ENCODE measurements at places on chromosomes 12 and 14. TPM values are rescaled to one million over a fixed set of nuclear protein-coding genes. Genes with fewer than 3 reads are reported as not detected.

Gene TSPAN19
- not detected for total RNA-seq

Gene MYO1H
- total RNA-seq: not detected

Gene AMDHD1
- total RNA-seq: 0.54 TPM

GRCh38 chr14:69629225-69630127 lies 18.1 kb downstream of the SUSD6 start:
- H3K4me1 ChIP-seq: no peaks in the 10 kb centered on the region
- no peak for DNase-seq

DNA sequence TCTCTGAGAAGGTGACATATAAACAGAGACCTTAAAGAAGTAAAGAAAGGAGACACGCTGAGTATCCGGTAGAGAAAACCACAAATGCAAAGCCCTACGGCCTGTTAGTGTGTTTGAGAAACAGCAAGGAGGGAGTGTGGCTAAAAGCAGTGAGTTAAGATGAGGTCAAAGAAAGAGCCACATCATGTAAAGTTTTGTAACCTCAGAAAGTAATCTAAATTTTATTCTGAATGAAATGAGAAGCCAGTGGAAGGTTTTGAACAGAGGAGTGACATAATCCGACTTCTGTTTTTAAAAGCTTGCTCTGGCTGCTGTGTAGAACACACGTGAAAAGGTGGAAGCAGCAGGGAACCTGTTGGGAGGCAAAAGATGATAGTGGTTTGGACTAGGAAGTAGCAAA lies 32.6 kb downstream of the PPP2R5E start:
- H3K4me3 ChIP-seq: no peak overlapping the region
- no peak overlapping the region for H3K27ac ChIP-seq
- H3K4me1 ChIP-seq: peaks cover 3% of the 10 kb centered on the region
- no peaks in the 10 kb centered on the region for H3K36me3 ChIP-seq
- no peaks in the 10 kb centered on the region for H3K27me3 ChIP-seq

DNA sequence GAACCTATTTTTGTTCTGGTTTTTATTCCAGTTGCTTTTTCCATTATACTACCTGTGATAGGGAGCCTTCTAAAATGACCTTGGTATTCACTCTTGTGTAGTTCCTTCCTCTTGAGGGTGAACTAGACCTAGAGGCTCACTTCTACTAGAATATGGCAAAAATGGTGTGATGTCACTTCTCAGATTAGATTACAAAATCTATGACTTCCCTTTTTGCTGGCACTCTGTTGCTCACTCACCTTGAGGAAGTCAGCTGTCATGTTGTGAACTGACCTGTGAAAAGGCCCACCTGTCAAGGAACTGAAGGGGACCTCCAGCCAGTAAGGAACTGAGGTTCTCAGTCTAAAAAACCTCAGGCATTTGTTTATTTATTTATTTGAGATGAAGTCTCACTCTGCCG lies 5.7 kb downstream of the MIPOL1 start:
- no peaks in the 10 kb centered on the region for H3K36me3 ChIP-seq
- peaks cover 10% of the 10 kb centered on the region for H3K4me1 ChIP-seq
- no peak overlapping the region for H3K27ac ChIP-seq
- no peak for DNase-seq

Gene SIVA1
- total RNA-seq: 100 TPM

GRCh38 chr12:31491841-31492598 lies 98.9 kb downstream of the DENND5B start:
- H3K36me3 ChIP-seq: no peaks in the 10 kb centered on the region
- no peak overlapping the region for H3K4me3 ChIP-seq
- peak overlapping the region; percentile 82 for H3K27ac ChIP-seq
- peak; percentile 77 for DNase-seq

GRCh38 chr12:12916135-12916944 lies 25.0 kb downstream of the GPRC5A start:
- H3K27ac ChIP-seq: peak overlapping the region; percentile 78
- no peak overlapping the region for H3K4me3 ChIP-seq
- peaks cover 91% of the 10 kb centered on the region for H3K4me1 ChIP-seq
- H3K36me3 ChIP-seq: peaks cover 11% of the 10 kb centered on the region
- H3K27me3 ChIP-seq: no peaks in the 10 kb centered on the region

Gene PLEKHG7
- not detected for total RNA-seq

- no peaks in the 10 kb centered on the region for H3K4me1 ChIP-seq
- H3K4me3 ChIP-seq: no peak overlapping the region
- H3K27me3 ChIP-seq: no peaks in the 10 kb centered on the region
- no peaks in the 10 kb centered on the region for H3K36me3 ChIP-seq
- no peak for DNase-seq
Observed at GRCh38 chr14:40004871-40005500, 572.8 kb upstream of the FBXO33 start.

DNA sequence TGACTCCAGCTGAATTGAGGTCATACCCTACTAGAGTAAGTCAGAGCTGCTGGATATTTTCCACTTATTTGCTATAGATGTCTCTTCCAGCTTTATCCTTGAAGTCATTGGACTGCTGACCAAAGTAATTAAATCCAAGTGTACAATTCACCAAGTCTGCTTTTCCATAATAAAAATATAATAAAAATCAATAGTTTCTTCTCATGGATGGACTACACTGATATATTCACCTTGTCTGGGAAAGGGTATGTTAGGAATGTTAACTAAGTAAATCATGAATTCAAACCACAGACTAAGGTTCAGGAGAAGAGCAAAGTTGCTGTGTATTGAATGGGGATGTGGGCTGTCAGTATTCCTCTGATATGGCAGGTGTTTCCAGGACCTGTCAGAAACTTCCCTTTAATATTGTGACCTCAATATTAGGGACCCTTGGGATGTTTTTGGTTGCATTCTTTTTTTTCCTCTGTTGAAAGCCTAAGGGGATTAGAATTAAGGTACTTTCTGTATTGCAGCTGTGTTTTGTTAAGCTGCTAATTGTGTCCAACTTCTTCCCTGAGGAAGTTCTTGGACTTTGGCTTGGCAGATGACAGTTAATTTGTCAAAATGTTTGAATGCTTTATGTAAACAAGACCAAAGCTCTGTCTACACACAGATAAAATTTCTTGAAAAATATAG lies 284.0 kb downstream of the ATP23 start:
- no peaks in the 10 kb centered on the region for H3K36me3 ChIP-seq
- DNase-seq: no peak
- no peaks in the 10 kb centered on the region for H3K27me3 ChIP-seq
- no peaks in the 10 kb centered on the region for H3K4me1 ChIP-seq

DNA sequence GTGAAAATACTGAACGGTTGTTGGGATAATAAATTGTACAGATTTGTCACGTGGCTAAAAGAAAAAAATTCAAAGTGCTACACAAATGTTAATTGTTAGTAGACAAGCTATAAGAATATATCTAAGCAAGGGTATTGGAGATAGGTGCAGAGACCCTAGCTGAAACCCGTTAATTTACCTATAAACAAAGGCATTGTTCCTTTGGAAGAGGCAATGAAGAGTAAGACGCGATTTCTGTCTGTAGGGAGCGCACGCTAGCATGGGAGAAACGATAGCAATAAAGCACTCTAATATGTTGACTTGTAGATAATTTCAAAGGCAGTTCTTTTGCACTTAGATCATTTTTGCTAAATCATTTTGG lies 565 bp downstream of the CCDC77 start:
- H3K4me3 ChIP-seq: peak overlapping the region; percentile 95
- peaks cover 8% of the 10 kb centered on the region for H3K4me1 ChIP-seq
- no peaks in the 10 kb centered on the region for H3K27me3 ChIP-seq
- DNase-seq: no peak
- H3K36me3 ChIP-seq: peaks cover 5% of the 10 kb centered on the region

Gene KRT2
- total RNA-seq: 0.33 TPM

- H3K27me3 ChIP-seq: no peaks in the 10 kb centered on the region
- H3K4me1 ChIP-seq: peaks cover 7% of the 10 kb centered on the region
- H3K27ac ChIP-seq: no peak overlapping the region
Observed at GRCh38 chr12:89665556-89665955, 43.1 kb downstream of the ATP2B1 start.

Gene ACSS3
- 0.10 TPM for total RNA-seq

GRCh38 chr14:106691601-106692291 lies 1165.4 kb downstream of the TMEM121 start:
- H3K27me3 ChIP-seq: no peaks in the 10 kb centered on the region
- H3K4me1 ChIP-seq: no peaks in the 10 kb centered on the region
- peak; percentile 61 for DNase-seq
- H3K4me3 ChIP-seq: no peak overlapping the region

Gene DTX1
- 0.44 TPM for total RNA-seq

Gene SPTB
- 0.13 TPM for total RNA-seq

- no peak overlapping the region for H3K4me3 ChIP-seq
- H3K27ac ChIP-seq: no peak overlapping the region
- no peak for DNase-seq
- H3K36me3 ChIP-seq: peaks cover 16% of the 10 kb centered on the region
Observed at GRCh38 chr14:103488071-103488470, 34.6 kb downstream of the CKB start.

DNA sequence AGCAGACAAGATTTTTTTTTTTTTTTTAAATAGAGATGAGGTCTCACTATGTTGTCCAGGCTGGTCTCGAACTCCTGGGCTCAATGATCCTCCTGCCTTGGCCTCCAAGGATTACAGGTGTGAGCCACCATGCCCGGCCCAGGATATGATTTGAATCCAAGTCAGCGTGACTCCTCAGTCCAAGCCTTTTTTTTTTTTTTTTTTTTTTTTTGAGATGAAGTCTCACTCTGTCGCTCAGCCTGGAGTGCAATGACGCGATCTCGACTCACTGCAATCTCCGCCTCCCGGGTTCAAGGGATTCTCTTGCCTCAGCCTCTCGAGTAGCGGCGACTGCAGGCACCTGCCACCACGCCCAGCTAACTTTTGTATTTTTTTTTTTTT lies 6.9 kb downstream of the CABP1 start:
- peaks cover 8% of the 10 kb centered on the region for H3K27me3 ChIP-seq
- no peak overlapping the region for H3K4me3 ChIP-seq
- H3K27ac ChIP-seq: no peak overlapping the region

DNA sequence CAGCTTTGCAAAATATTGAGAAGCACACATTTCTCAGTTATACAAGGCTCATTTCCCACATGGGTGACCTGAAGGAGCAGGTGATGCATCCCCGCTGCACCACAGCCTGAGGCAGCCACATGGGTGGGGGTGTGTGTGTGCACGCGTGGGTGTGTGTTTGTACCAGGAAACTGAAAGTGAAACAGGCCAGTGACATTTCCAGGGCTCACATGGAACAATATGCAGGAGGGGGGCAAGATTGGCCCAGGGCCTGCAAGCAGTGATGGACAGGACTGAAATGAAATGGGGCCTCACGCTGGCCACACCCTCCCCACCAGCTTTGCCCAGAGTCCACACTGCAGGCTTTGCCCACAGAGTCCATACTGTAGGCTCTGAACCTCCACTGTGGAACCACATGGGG lies 154.2 kb upstream of the PARP11 start:
- no peaks in the 10 kb centered on the region for H3K4me1 ChIP-seq
- no peak overlapping the region for H3K27ac ChIP-seq
- H3K36me3 ChIP-seq: no peaks in the 10 kb centered on the region
- no peak overlapping the region for H3K4me3 ChIP-seq

- peaks cover 16% of the 10 kb centered on the region for H3K4me1 ChIP-seq
- DNase-seq: no peak
- H3K4me3 ChIP-seq: no peak overlapping the region
- no peaks in the 10 kb centered on the region for H3K36me3 ChIP-seq
- H3K27me3 ChIP-seq: no peaks in the 10 kb centered on the region
- peak overlapping the region; percentile 35 for H3K27ac ChIP-seq
Observed at GRCh38 chr12:26280869-26281268, 85.5 kb downstream of the SSPN start.

GRCh38 chr12:10289005-10289754 lies 18.5 kb upstream of the KLRD1 start:
- no peaks in the 10 kb centered on the region for H3K27me3 ChIP-seq
- no peak for DNase-seq
- no peaks in the 10 kb centered on the region for H3K4me1 ChIP-seq
- no peaks in the 10 kb centered on the region for H3K36me3 ChIP-seq
- no peak overlapping the region for H3K27ac ChIP-seq
- H3K4me3 ChIP-seq: no peak overlapping the region

GRCh38 chr12:63862187-63862968 lies 17.9 kb downstream of the SRGAP1 start:
- peaks cover 77% of the 10 kb centered on the region for H3K4me1 ChIP-seq
- peak overlapping the region; percentile 93 for H3K27ac ChIP-seq
- peak; percentile 67 for DNase-seq
- peak overlapping the region; percentile 8 for H3K4me3 ChIP-seq

GRCh38 chr14:51185754-51186153 lies 54.3 kb upstream of the TMX1 start:
- no peaks in the 10 kb centered on the region for H3K4me1 ChIP-seq
- no peaks in the 10 kb centered on the region for H3K27me3 ChIP-seq
- H3K36me3 ChIP-seq: no peaks in the 10 kb centered on the region
- no peak overlapping the region for H3K4me3 ChIP-seq

GRCh38 chr14:53103636-53104340 lies 49.3 kb downstream of the DDHD1 start:
- no peak overlapping the region for H3K27ac ChIP-seq
- H3K4me3 ChIP-seq: no peak overlapping the region
- H3K36me3 ChIP-seq: no peaks in the 10 kb centered on the region
- H3K4me1 ChIP-seq: peaks cover 3% of the 10 kb centered on the region

Gene SRRM4
- total RNA-seq: not detected

Gene MORN3
- 0.72 TPM for total RNA-seq

- no peak overlapping the region for H3K27ac ChIP-seq
- DNase-seq: no peak
Observed at GRCh38 chr14:32412532-32412931, 83.4 kb downstream of the AKAP6 start.

Gene DIO2
- 0.05 TPM for total RNA-seq

- no peak for DNase-seq
- H3K4me1 ChIP-seq: no peaks in the 10 kb centered on the region
- H3K4me3 ChIP-seq: no peak overlapping the region
- peaks cover 39% of the 10 kb centered on the region for H3K36me3 ChIP-seq
Observed at GRCh38 chr12:49762468-49762847, 21.1 kb downstream of the TMBIM6 start.

Gene CCND2
- total RNA-seq: 1.5 TPM

Gene ACOT6
- not detected for total RNA-seq

Gene CLEC2A
- total RNA-seq: not detected

GRCh38 chr14:91752961-91753360 lies 21.1 kb upstream of the CATSPERB start:
- no peaks in the 10 kb centered on the region for H3K4me1 ChIP-seq
- DNase-seq: no peak
- H3K27me3 ChIP-seq: no peaks in the 10 kb centered on the region
- no peak overlapping the region for H3K27ac ChIP-seq
- no peak overlapping the region for H3K4me3 ChIP-seq
- H3K36me3 ChIP-seq: no peaks in the 10 kb centered on the region

DNA sequence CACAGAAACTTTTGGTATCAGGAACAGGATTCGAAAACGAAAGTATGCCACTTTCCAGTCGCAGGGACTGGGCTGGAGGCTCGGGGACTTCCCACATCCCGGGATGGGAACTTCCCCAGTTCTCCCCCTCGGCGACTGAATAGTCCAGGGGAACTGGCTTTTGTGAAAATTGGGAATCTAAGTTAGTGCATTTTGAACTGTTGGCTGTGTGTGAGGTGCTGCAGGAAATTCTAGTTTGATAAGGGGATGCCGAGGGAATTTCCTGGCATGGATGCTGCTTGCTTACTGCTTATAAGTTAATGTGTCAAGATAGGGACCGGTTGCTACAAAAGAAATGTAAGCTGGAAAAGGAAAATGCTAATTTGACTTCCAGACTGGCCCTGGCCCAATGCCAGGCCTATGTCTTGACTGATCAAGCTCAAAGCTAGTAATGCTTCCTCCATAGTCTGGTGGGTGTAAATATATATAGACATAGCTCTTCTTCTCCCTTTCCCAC lies 73.4 kb upstream of the EIF5 start:
- H3K27ac ChIP-seq: peak overlapping the region; percentile 81
- peak overlapping the region; percentile 54 for H3K4me3 ChIP-seq
- no peak for DNase-seq
- H3K27me3 ChIP-seq: no peaks in the 10 kb centered on the region
- H3K36me3 ChIP-seq: no peaks in the 10 kb centered on the region
- peaks cover 2% of the 10 kb centered on the region for H3K4me1 ChIP-seq

- peaks cover 7% of the 10 kb centered on the region for H3K4me1 ChIP-seq
- H3K27ac ChIP-seq: peak within 1 kb of the TSS; percentile 85
- H3K4me3 ChIP-seq: peak within 1 kb of the TSS; percentile 77
- no peak for DNase-seq
Observed at GRCh38 chr14:88562831-88563686, at the start of gene ZC3H14. TSS of gene ZC3H14 (plus strand) at chr14:88563037. CDS start at chr14:88563134, 97 bp downstream.
